Renal cortex interstitium (tissue), 15 donors: ENCODE measurements at places on chromosomes 4 and X. TPM values are rescaled to one million over a fixed set of nuclear protein-coding genes. Genes with fewer than 3 reads are reported as not detected.

GRCh38 chr4:124279741-124280140 lies 432.8 kb downstream of the ANKRD50 start:
- DNase-seq = no peak

DNA sequence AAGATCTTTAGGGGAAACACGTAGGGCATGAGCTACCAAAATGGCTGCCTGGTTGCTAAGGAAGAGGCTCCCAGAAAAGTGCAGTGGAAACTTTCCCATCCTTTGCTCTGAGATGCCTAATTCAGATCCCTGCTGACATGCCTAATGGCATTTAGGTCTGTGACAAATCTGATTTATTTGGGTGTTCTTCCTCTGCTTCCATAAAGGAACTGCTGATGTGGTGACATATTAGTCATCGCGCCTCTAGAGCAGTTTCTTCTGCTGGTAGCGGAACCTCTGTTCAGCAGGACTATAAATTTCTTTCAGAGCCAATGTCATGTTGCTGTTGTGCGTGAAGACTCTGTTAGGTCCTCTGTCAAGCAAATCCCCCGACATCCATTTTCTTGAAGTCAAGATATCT lies 310.0 kb downstream of the PDHA2 start:
- DNase-seq = no peak

- DNase-seq = no peak
Observed at GRCh38 chr4:83563998-83564397, 28.1 kb downstream of the GPAT3 start.

DNA sequence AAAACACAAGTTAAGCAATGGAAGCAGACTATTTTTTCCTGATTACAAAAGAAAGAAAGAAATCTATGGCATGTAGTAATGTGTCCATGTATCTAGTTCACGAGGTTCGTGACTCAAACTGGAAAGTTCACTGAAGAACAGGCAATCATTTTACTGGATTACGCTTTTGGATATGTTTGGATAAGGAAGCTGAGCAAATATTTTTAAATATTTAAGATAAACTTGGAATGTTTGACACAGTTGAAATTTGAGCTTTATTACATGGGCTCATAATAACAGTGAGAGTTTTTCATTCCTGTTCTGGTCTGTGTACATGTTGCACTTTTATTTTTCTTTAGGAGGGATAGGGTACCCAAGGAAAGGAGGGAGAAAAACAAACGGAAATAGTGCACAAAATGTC lies 244.2 kb upstream of the GK2 start:
- DNase-seq = no peak

- no peak for DNase-seq
Observed at GRCh38 chr4:169248645-169249044, 22.1 kb downstream of the SH3RF1 start.

DNA sequence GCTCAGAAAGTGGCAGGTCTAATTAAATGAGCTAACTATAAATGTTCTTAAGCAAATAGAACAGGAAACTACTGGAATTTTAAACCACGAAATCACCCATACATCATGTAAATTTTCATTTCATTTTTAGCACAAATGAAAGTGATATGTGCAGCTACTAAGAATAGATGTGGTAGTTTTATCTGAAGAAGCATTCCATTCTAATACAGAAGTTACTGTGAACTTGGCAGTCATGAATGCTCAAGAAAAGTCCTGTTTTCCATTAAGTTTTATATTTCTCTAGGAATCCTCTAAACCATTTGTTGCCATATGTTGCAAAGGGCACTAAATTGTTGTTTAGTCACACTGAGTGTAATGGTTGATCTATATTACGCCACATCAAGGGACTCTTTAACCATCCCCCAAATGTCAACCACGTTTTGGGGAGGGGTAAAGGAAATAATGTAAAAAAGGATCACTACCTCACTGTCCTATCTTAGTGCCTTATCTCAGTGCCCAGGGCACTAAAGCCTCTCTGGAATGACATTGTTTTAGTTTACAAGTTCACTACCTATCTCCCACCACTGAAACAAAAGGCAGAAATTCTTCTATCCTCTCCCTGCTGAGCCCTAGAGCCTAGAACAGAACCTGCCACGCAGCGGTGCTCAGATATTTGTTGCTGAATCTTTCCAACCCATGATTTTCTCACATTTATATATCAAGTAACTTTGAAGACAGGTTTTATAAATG lies 118.0 kb downstream of the SHISA3 start:
- DNase-seq = no peak

DNA sequence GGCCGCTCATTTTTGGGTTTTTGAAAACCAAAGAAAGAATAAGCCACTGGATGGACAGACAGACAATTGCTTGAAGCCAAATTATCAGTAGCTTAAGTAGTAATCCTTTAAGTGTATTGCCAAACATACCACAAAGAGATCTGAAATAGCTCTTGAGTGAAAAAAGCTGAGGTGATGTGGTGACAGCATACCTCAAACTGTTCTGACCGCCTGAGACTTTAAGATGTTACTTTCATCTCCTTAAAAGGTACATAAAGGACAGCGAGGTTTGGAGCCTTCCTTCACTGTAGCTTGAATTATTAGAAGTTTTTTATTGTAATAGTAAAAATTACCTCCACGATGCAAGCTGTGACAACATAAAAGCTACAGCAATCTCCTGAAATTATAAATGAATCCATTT lies 271.5 kb upstream of the FAM241A start:
- DNase-seq = no peak

GRCh38 chr4:4270529-4270928 lies 19.4 kb downstream of the LYAR start:
- no peak for DNase-seq

GRCh38 chr4:156146571-156146970 lies 192.9 kb upstream of the CTSO start:
- DNase-seq = no peak

GRCh38 chr4:139840773-139841172 lies 175.2 kb downstream of the MGST2 start:
- no peak for DNase-seq

- no peak for DNase-seq
Observed at GRCh38 chr4:138217567-138217966, 24.6 kb downstream of the SLC7A11 start.

GRCh38 chrX:119406776-119407175 lies 7.6 kb downstream of the SLC25A43 start:
- no peak for DNase-seq

DNA sequence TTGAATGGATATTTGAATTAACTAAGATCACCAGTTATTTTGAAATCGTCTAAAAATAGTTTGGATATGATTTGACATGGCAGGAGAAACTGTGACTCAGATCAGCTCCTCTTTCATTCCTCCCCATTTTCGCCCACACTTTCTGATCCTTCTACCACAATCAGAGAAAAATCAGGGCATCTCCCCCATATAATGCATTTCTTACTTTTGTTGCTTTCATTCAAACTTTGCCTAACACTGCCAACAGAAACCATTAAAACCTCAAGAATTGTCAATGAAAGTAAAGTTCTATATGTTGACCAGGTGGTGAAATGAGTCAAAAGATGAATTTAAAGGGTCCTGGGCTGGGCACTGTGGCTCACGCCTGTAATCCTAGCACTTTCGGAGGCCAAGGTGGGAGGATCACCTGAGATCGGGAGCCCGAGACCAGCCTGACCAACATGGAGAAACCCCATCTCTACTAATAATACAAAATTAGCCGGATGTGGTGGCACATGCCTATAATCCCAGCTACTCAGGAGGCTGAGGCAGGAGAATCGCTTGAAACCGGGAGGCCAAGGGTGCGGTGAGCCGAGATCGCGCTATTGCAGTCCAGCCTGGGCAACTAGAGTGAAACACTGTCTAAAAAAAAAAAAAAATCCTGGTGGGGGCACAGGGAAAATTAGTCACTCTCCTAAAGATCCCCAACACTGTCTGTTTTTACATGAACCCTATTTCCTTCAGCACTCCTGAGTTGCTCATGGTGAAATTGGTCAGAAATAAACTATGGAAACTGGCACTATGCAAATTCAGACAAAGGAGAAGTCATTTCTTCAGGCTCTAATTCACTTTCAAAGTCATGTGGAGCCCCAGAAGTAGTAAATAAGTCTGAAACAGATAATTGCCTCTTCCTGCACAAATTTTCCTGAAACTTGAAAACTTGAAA lies 122.8 kb upstream of the NOCT start:
- no peak for DNase-seq

DNA sequence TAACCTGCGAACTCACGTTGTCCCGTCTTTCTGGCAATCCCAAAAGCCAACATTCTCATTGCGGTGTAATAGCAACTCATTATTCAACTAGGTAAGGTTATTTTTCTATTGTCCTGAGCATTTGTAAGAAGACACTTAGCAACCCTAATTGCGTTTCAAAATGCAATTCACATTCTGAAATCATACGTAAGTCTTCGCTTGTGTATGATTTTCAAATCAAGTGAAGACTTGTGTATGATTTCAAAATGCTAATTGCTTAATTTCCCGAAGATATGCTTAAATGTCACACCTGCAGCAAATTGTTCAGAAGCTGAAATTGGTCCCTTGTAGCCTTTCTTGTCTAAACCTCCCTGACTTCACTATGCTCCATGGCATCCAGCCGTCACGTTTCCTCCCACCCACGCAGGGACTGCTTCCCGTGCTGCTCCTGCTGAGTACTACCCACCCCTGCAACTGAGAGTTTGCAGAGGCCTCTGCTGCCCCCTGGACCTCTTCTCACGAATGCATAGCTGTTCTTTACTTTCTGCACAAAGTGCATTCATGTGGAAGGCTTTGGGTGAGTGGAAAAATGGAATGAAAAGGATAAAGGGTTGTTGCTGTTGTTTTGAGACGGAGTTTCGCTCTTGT lies 40.8 kb upstream of the CLDN24 start:
- no peak for DNase-seq

GRCh38 chr4:38177035-38177546 lies 216.9 kb downstream of the PTTG2 start:
- no peak for DNase-seq

DNA sequence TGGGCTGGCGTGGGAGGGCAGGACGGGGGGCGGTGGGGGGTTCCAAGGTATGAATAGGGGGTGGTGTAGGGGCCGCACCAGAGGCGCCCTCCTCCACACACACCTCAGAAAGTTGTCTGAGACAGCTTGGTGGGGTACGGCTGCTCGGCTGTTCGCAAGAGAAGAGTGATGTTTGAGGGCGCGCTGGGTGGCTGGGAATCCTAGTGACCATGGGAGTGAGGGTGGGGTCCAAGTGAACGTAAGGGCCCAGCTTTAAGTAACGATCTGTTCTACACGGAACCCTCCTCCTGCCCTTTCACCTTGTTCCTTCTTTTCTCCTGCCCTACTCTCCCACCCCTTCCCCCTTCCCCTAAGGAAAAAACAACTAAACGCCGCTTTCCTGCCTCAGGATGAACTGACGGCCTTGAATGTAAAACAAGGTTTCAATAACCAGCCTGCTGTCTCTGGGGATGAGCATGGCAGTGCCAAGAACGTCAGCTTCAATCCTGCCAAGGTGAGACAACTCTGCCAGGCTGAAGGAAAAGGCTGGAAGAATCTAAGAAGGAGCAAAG lies 664 bp downstream of the MED12 start:
- no peak for DNase-seq

DNA sequence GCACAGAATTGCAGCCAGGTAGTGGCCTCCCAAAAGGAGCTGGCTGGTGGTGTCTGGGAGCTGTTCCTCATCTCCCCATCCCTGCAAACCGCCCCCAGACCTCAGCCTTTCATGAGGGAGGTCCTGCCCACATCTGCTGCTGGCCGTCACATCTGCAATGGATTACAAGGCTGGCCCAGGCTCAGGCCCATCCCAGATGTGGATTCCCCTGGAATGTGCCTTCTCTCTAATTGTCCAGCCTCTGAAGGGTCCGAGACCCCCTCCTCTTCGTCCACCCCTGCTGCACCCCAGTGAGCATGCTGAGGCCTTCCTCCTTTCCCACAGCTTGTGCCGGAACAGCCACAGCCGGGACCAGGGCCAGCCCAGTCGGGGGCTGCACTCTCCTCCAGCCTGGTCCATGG lies 115.0 kb upstream of the NALF2 start:
- DNase-seq = no peak

- no peak for DNase-seq
Observed at GRCh38 chr4:154502111-154502510, 10.5 kb upstream of the DCHS2 start.

- DNase-seq = no peak
Observed at GRCh38 chr4:150117094-150117493, 38.8 kb downstream of the DCLK2 start.

GRCh38 chr4:74117024-74117534 lies 18.1 kb upstream of the CXCL2 start:
- DNase-seq = no peak

DNA sequence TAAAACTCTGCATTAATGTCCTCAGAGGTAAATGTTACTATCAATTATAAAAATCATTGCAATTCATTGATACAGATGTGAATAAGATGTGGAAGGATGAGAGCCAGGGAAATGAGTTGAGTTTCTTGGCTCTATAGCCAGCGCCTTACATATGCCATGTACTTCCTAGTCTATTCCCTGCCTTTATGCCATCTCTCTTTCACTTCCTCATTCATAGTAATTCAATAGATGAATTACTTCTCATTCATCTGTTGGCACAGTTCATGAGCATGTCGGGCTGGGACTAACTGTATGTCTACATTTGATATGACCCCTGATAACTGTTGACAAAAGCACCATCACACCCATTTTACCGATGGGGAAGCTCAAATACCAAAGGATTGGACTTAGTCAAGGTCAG lies 55.7 kb downstream of the LNX1 start:
- no peak for DNase-seq

- DNase-seq = no peak
Observed at GRCh38 chr4:168397611-168398169, 79.1 kb upstream of the DDX60 start.

DNA sequence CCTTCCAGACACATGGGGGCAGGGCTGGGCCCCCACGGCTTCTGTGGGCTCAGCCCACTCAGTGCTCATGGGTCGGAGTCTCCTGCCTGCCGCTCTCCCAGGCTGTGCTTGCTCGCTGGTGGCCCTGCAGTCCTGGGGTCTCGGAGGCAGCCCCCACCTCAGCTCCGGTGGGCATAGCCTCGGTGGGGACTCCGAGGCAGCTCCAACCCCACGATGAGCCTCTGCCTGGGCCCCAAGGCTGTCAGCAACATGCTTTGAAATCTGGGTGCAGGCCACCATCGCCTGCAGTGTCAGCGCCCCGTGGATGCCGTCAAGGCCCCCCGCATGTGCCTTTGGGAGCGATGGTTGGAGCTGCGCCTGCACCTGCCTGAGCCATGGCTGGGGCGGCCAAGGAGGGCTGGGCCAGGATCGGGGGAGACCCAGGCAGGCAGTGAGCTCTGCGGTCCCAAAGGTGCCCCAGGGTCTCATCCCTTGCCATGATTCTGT lies 30.2 kb upstream of the SPON2 start:
- no peak for DNase-seq

DNA sequence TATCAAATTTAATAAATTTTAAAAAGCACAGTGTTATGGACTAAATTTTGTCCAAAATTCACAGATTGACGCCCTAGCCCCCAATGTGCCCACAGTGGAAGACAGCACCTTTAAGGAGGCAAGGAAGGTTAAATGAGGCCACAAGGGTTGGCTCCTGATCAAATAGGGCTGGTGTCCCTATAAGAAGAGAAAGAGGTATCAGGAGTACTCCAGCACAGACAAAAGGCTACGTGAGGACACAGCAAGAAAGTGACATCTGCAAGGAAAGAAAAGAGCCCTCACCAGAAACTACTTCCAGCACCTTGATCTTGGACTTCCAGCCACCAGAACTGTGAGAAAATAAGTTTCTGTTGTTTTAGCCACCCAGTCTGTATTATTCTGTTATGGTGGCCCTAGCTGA lies 48.8 kb downstream of the FAM13A start:
- no peak for DNase-seq

The SRPX gene
- 10.0 TPM for polyA plus RNA-seq

The RHOH gene
- polyA plus RNA-seq = 0.61 TPM

The PABPC1L2A gene
- not detected for polyA plus RNA-seq

The SLC6A14 gene
- polyA plus RNA-seq = 0.13 TPM

The SRPX2 gene
- polyA plus RNA-seq = 13.4 TPM

The MAGIX gene
- polyA plus RNA-seq = 2.7 TPM

The TENM3 gene
- 16.6 TPM for polyA plus RNA-seq

The FHDC1 gene
- 3.8 TPM for polyA plus RNA-seq

The PAGE1 gene
- polyA plus RNA-seq = not detected
